Stimulated activated CD4-positive, alpha-beta T cell treated with anti-CD3 and anti-CD28 coated beads, Interleukin-12 subunit alpha, Interleukin-12 subunit beta, amount 100 ng/mL, for 4 hours (primary cell): ENCODE measurements at places on chromosomes 13 and 19.

DNA sequence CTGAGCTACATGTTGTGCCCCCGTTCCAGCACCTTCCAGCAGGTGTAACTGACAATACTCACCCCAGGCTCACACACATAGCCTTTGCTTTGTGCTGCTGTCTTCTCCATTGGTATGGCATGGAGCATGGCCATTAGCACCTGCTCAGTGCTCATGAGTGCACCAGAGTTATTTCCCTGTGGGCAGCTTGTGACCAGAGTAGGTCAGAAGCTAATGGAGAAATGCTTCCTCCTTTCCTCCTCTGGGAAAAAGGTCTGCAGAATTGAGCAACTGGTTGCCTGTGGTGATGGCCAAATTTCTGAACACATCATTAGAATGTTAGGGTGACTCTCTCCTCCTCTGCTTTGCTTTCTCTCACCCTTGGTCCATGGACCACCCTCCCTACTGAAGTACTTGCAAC lies 344.5 kb upstream of the TMTC4 start:
- DNase-seq, result no peak

DNA sequence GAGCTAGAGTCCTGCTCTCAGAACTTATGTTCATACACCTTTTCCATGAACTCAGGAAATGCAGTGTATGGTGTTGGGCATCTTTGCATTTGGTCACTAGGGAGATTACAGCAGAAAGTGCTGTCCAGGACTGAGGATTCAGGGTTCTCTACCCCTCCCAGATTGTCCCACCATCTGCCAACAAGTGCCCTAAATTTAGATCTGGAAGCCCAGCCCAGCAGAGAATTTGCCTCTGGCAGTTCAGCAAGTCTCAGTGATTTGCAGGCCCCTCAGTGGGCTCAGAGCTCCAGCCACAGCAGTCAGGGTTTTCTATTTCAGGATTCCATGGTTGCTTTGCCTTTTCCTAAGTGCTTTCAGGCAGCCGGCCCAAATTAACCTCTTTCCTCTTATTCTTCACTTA lies 23.4 kb downstream of the CNFN start:
- no peak for DNase-seq

GRCh38 chr13:111860231-111860552 lies 206.8 kb upstream of the SOX1 start:
- no peak for DNase-seq

DNA sequence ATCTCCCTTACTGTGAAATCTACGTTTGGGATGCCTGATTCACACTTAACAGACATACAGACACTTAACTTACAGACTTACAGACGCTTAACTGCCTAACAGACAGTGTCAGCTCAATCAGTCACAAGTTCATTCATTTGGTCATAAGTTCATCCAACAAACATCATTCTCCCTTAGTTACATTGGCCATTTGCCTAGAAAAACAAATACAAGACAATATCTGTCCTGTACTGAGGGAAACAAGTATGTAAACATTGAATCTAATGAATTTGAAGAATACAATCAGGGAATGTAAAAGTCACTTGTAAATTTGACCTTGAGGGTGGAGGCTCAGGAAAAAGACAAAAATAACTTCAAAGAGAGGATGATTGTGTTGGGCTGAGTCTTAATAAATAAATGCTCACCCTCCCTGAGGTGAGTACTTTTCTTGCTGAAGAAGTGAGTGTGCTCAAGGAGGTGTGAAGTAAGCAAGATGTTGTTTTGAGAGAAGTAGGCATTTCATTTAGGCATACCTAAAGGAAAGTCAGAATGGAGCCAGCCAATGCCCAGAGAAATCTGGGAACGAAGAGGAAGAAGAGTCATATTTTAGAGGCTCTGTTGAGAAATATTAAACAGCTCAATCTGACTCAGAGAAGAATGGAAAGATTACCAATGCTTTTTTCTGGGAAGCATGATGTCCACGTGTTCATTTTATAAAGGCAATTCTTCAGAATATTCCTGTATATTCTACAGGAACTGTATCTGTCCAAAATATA lies 958.4 kb upstream of the SLC10A2 start:
- no peak for DNase-seq

DNA sequence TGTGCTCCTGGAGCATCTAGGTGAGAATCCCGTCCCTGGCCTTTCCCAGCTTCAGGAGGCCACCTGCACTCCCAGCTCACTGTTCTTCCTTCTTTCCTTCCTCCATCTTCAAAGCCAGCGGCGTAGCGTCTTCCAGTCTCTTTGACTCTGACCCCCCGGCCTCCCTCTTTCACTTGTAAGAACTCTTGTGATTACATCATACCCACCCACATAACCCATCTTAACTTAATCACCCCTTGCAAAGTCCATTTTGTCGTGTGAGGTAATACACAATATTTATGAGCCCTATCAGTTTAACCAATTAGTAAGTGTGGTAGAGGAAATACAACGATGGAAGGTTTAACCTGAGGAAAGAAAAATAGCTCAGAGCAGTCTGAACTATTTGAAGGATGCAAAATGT lies 4.6 kb upstream of the CDC16 start:
- no peak for DNase-seq

DNA sequence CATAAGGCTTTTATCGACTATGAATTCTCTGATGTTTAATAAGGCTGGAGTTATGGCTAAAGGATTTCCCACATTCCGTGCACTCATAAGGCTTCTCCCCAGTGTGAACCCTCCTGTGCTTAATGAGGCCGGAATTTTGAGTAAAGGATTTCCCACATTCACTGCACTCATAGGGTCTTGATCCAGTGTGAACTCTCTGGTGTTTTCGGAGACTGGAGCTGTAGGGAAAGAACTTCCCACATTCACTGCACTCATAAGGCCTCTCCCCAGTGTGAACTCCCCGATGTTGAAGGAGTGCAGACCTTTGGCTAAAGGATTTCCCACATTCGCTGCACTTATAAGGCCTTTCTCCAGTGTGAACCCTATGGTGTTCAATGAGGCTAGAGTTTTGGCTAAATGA lies 7.4 kb downstream of the ZNF154 start:
- DNase-seq, result no peak

- DNase-seq, result no peak
Measured at GRCh38 chr13:67916650-67917049, 686.5 kb upstream of the PCDH9 start.

GRCh38 chr19:48540110-48540509 lies 11.9 kb upstream of the SULT2B1 start:
- no peak for DNase-seq

GRCh38 chr13:36190771-36191170 lies 23.6 kb downstream of the SOHLH2 start:
- DNase-seq, result no peak

DNA sequence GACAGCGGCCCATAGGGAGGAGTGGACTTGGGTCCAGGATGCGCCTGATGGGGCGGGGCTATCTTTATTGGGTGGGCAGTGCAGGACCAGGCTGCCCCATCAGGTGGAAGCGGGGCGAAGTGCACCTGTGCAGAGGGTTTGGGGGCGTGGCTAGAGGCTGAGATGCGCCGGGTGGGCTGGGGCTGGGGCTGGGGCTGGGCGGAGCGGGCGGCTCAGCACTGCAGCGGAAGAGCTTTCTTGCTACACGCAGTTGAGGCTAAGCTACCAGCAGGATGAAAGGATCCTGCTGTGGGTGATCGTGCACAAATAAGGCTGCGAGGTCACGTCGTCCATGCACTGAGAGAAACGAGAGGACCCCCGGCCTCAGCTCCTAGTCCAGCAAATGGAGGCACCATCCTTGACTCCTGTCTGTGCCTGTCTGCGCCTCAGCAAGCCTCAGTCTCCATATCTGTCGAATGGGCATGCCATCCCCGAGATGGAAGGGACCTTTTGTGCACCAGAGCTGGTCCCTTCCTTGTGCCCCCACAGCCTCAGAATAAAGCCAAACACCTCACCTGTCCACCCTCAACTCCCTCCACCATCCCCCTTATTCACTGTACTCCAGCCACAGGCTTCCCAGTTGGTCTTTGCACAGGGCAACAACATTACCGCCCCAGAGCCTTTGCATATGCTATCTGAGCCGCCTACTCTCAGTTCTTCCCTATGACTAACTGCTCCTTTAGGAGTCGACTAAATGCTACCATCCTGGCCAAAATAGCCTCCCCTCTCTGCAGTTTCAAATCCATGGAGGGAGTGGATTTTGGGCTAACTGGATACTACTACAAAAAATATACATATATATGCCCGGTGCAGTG lies 21.0 kb upstream of the HOMER3 start:
- peak; percentile 4 for DNase-seq

GRCh38 chr13:70189981-70190380 lies 81.7 kb upstream of the KLHL1 start:
- no peak for DNase-seq

GRCh38 chr19:47071731-47072130 lies 23.3 kb upstream of the TMEM160 start:
- no peak for DNase-seq

DNA sequence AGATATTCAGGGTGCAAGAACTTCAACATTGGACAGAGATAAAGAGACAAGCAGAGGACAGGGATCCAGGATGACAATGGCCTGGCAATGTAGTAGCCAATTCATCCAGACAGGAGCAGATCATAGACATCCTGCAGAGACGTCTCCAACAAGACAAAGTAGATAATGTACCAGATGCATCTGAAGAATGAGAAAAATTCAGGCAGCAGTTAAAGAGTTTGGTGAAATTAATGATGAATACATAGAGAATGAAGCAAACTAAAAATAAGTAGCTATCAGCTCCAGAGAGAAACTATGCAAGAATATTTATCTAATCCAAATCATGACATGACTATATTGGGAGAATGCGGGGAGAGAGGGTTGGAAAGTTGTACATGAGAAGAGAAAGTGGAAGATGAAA lies 278.4 kb upstream of the DACH1 start:
- no peak for DNase-seq

DNA sequence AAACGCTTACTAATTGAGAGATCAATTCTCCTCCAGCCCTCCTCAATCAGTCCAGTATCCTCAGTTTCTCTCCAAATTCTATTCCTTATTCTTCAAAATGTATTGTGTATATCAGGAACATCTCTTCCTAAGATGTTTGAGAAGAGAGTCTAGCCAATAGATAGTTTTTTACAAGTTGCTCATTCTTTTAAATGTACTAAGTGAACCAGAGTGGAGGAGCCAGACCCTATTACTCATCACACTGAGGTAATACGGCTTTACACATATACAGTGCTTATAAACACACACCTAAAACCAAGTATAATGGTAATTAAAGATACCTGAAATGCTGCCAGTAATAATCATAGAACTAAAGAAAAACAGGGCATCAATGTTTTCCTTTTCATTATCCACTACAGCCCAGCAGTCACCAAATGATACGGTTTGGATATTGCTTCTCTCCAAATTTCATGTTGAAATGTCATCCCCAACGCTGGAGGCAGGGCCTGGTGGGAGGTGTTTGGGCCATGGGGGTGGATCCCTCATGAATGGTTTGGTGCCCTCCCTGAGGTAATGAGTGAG lies 45.2 kb upstream of the HMGB1 start:
- DNase-seq, result no peak

DNA sequence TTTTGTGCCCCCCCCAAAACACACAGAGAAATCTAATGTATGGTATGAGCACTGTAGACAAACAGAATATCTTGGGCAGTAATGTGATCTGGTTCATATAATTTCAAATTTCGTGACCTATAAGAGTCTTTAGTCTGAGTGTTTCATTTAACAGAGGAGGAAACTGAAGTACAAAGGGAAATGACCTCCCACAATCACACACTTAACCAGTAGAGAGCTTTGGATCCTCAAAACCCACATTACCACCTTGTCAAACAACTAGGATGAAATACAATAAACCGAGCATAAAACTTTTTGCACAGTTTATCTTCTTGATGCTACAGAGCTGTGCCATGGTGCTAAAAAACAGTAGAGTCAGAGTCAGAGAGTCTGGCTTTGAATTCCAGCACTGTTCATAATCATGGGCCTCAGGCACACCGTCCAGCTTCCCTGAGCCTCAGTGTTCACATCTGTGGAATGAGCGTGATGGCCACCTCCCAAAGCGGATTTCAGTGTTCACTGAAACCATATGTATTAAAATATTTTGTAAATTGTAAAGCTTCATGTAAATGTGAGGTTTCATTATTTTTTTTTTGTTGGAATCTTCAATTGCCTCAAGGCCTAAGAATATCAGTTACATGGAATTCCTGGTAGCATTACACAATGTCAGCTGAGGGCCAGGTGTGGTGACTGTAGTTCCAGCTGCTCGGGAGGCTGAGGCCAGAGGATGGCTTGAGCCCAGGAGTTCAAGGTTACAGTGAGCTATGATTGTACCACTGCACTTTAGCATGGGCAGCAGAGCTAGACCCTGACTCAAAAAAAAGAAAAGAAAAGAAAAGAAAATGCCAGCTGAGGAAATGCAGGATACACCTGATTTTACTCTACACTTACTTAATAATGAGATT lies 126.4 kb upstream of the FRY start:
- DNase-seq, result no peak

DNA sequence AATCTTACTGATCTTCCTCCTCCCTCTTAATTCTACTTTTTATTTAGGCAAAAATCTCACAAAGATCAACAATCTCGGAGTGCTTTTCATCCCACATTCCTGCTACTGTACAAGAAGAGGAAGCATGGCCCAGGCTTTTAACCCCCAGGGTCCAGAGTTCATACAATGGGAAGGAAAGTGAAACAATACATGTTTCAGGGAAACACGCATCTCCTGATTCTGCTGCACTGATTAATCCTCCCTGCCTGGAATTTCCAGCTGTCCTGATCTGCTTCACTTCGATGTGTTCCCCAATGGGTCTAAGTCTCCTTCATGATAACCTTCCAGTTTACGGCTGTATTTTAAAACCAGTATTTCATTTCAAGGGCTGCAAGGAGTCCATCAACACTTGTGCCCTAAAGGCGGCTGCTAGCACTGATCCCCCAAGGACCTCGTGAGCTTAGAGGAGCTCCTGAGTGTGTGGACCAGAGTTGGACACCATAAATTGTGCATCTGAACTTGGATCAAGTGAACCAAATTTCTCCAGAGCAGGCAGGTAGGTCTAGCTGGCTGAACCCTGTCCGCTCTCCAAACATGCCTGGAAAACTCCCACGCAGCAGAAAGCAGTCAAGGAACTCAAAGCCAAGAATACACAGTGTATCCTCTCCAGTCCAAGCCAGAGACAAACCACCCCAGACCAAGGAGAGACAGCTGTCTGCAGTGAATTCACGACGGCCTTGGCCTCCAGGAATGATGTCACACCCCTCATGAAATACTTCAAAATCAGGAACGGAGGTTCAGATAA lies 44.3 kb downstream of the COL4A1 start:
- DNase-seq, result no peak

DNA sequence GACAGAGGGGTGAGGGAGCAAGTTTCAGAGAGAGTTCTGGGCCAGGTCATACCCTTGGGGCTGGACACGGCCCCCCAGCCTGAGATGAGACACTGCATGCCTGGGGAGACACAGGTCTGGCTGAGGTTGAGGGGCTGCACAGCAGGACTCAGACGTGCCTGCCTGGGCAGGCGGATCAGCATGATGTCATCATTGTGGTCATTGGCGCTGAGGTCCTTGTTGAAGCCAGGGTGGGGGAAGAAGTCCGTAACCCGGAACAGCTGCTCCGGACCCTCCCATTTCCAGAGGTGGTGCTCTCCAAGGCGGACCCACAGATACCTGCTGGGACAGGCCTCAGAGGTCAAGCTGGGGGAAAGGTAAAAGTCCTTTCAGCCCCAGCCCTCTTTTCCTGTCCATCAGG lies 5.0 kb upstream of the KLK8 start:
- DNase-seq, result no peak
